Hypothalamus (tissue), 51 donors: ENCODE measurements at places on chromosomes 1 and 21.
A peak's percentile ranks its signal among the peaks of the same experiment; 100 is the strongest.

DNA sequence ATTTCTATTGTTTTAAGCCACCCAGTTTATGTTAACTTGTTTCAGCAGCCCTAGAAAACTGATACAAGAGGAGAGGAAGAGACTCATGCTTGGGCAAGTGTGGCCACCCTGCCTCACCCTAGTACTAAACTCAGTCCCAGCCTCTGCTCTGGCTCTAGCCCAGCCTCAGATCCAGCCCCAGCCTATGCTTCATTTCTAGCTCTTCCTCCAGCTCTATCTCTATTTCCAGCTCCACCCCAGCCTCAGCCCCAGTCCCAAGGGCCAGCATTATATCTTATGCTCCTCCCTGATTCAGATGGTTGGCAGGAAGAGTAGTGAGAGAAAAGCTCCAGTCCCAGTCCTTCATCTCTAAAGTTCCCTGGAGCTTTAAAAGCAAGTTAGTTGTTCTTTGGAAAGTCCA is 535.5 kb downstream of the PTPRC start:
- no peak for DNase-seq

- no peak for DNase-seq
Measured at GRCh38 chr1:106063510-106063909, 993.0 kb upstream of the PRMT6 start.

- DNase-seq: peak; percentile 55
Measured at GRCh38 chr1:231694075-231694431, 67.5 kb downstream of the DISC1 start.

DNA sequence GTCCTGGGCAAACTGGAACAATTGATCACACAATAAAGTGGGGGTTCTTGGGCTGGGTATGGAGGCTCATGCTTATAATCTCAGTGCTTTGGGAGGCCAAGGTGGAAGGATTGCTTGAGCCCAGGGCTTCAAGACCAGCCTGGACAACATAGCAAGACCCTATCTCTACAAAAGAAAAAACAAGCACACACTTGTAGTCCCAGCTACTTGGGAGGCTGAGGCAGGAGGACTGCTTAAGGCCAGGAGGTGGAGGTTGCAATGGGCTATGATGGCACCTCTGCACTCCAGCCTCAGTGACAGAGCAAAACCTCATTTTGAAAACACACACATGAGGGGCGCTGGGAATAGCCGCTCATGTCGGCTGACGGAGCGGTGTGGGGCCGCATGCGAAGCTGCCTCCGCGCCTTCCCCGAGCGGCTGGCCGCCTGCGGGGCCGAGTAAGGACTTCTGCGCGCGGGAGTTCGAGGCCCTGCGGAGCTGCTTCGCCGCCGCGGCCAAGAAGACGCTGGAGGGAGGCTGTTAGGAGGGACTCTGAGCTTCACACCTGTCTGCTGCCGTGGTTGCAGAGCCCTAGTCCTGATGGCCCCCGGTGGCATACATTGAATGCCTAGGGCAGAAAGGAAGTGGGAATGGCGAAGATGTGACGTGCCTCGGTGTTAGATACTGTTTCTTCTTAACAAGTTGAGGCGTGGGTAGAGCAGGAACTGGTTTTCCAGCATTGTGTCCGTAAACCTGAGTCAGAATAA is 59.5 kb downstream of the ACBD3 start:
- DNase-seq: no peak

GRCh38 chr1:228081578-228082213 is 812 bp upstream of the ARF1 start:
- no peak for DNase-seq

- DNase-seq: no peak
Measured at GRCh38 chr1:58805716-58806571, 22.1 kb upstream of the JUN start.

- DNase-seq: no peak
Measured at GRCh38 chr1:22527555-22528296, 35.6 kb upstream of the EPHA8 start.

GRCh38 chr1:157133426-157133825 is 4.8 kb downstream of the ETV3 start:
- no peak for DNase-seq

GRCh38 chr1:26831546-26832248 is 5.2 kb downstream of the ZDHHC18 start:
- DNase-seq: no peak
